ENCODE measurements at places on chromosomes 3 and 15.

GRCh38 chr3:112633757-112634156, 7.2 kb downstream of the CCDC80 start:
- DNase-seq: no peak

GRCh38 chr3:41447701-41448100, 248.4 kb downstream of the CTNNB1 start:
- no peak for DNase-seq

DNA sequence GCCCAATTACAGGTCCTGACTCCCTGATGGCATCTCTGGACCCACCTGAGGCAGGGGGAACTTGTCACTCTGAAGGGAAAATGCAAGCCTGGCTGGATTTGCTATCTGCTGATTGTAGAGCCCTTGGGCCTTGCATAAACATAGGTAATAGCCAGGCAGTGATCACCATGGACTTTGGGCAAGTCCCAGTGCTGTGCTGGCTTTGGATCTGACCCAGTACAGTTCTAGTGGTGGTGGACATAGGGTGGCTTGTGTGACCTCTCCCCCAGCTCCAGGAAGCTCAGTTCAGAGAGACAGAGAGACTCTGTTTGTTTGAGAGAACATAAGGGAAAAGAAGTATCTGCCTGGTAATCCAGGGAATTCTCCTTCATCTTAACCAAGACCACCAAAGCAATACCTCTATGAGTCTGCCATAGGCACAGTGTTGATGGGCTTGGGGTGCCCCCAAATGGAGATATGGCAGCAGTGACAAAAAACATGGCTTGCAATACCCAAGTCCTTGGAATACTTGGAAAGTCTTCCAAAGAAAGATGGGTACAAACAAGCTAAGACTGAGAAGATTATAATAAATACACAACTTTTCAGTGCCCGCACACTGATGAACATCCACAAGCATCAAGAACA, 348.5 kb downstream of the PYDC2 start:
- no peak for DNase-seq

DNA sequence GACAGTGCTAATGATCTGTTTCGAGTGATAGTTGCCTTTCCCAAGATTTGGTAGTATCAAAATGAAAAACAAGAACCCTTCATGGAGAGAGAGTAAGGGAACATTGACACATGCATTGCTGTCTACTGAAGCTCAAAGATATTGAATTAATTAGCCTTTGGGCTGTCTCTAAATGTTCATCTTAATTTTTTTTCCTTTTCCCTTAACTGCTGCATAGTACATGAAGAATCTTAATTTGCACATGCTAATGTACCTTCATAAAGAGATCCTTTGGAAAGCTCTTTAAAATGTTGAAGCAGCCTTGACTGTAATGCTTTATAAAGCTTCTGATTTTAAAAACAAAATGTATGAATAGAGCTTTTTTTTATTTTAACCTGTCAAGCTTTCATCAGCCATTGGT, 452.2 kb downstream of the TUSC7 start:
- DNase-seq: no peak

DNA sequence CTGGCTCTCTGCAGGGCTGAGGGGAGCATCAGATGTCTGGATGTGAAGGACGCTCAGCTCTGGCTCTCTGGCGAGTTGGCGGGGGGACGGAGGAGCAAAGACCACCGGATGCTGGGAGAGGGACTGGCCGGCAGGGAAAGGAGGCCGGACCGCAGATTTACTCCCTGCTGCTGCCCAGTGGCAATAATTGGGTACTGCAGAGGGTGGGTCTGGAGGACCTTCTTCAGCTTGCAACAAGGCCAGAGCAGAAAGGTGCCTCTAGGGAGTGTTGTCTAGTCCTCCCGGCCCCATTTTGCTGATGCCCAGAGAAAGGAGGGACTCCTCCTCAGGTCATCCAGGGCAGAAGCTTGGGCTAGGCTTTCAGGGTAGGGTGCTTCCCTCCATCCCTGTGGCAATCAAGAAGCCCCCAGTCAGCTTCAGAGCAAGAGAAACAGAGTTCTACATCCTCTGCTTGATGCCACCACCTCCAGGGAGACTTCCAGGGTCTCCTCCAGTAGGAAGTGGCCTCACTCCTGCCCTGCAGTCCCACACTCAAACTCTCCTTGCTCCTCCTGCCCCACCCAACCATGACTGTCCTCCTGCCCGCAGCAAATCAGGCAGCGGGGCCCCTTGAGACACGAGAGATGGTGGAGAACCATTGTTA, 20.3 kb upstream of the CSPG4 start:
- DNase-seq: peak; percentile 65

DNA sequence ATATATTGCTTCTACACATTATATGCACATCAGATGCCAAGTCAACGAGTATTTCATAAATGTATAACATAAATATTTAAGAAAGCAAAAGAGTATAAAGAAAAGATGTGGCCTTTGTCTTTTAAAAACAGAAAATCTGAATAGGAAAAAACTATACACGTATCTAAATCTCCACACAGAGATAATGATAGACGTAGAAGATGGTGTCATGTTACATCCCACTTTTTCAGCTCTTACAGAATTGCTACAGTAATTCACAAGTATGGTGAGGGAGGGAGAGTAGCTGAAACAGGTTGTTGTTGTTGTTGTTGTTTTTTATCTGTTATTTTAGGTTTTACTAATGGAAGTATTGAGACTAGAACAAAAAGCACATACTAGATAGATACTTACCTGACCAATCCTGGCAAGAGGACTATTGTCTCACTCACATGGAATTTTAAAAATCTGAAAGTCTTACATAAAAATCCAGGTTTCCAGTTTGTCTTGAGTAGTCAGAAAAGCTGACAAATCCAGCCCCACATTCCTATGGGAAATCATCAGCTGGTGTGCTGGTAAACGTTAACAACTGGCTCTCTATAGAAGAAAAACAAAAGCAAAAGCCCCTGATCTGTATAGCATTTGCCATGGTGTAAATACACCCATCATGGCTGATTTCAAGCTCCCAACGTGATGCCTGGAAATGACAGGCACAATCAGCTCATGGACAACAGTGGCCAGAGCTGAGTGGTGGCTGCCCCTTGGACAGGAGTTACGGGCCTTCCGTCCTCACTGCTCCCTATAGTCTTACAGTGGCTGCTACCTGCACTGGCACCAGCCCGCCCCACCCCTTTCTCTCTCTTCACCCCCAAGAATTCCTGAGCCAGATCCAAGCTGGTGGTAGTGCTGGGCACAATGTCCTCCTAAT, 47.4 kb upstream of the VGLL4 start:
- no peak for DNase-seq

DNA sequence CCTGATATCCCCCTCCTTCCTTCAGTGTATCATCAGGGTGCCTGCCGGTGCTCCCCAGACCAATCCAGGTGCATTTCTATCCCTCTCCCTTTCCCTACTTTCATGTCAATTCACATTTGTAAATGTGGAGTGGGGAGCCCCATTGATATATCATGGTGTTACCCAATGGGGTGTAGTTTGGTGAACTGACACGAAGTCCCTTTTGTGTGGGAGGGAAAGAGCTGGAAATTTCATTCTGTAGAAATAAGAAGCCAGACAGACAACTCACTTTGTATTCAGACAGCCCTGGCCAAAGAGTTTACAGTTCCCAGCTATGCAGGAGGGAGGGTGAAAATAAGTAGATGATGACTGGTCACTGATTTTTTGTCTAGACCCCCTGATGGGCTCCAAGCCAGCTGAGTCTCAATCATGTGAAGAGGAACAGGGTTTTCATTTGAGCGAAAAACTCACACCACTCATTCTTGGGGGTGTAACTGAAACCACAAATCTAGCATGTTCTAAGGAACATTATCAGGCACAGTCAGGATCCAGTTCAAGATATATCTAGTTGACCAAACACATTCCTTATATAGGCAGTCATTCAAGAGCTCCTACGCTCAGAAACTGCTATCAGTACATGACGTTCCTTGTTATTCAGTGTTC, 58.9 kb downstream of the LMCD1 start:
- DNase-seq: no peak

GRCh38 chr3:106332884-106333283, 464.1 kb upstream of the CBLB start:
- no peak for DNase-seq

DNA sequence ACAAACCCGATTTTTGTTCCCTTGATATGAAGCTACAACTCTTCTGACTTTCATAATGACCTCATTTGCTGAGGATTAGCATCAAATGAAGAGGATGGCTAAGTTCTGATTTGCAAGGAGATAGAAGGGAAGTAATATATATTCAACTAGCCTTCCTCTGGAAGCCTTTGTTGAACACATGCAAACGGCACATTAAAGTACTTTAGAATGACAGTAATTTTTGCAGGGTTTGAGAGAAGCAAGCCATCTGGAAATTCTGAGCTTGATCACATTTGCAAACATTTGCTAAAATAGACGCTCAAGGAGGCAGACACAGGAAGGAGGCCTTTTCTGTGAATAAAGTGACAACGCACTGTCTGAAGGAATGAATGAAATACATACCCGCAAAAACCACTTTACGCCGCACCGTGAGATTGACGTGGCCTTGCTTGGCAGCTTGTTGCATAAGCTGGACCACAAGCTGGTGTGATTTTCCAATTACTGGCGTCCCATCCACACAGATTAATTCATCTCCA, 657.2 kb downstream of the MAGI1 start:
- no peak for DNase-seq

DNA sequence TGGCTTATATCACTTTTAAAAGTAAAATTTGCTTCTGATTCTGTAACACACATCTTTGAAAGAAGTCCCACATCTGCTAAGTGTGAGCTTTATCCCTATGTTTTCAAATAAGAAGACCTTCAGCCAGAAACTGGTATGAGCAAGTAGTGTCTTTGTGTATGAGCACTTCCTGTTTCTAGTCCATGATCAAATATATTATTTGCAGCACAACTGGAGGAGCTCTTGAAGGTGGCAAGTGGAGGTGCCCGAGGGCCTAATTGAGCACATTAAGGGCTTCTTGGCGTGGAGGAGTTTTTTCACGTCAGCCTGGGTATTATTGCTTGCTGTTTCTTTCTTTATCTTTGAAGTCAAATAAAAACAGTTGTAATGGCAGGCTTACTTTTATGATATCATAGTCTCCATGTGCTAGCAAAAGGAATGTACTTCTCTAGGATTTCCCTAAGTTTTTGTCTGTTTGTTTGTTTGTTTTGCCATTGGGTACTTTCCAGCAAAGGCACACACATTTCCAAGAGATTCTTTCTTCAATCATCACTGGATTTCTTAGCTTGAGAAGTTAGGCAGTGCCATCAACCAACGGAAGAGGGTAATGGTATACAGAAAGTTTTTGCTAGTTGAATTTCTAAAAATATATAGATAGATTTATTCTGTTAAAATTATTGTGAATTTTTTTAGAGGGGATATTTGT, 68.1 kb downstream of the MEIS2 start:
- DNase-seq: peak; percentile 10

- no peak for DNase-seq
These were observed 75.8 kb upstream of the MB21D2 start for GRCh38 chr3:192993411-192993810.

GRCh38 chr3:67077656-67078055, 79.5 kb downstream of the KBTBD8 start:
- no peak for DNase-seq

- DNase-seq: no peak
These were observed 76.0 kb downstream of the SUCLG2 start for GRCh38 chr3:67578416-67578815.

- DNase-seq: no peak
These were observed 18.3 kb downstream of the RASA2 start for GRCh38 chr3:141505166-141505565.

DNA sequence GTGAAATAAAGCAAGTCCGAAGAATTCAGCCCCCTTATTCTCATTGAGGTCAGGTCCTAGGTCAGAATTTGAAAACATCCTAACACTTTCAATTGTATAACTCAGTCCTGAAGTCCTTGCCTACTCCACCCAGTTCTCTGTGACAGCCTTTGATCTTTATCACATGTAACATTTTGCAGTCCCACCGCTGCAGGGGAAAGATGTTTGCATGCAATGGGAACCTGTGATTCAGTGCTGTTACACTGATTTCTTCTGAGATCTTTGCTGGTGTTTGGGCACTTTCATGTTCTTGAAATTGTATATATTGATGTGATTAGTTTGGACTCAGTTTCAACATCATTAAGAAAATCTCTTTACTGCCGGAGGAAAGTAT, 18.0 kb upstream of the SECISBP2L start:
- no peak for DNase-seq

GRCh38 chr3:49626101-49626581, 48.0 kb upstream of the APEH start:
- no peak for DNase-seq

GRCh38 chr15:99138491-99138982, 33.7 kb downstream of the SYNM start:
- DNase-seq: no peak

DNA sequence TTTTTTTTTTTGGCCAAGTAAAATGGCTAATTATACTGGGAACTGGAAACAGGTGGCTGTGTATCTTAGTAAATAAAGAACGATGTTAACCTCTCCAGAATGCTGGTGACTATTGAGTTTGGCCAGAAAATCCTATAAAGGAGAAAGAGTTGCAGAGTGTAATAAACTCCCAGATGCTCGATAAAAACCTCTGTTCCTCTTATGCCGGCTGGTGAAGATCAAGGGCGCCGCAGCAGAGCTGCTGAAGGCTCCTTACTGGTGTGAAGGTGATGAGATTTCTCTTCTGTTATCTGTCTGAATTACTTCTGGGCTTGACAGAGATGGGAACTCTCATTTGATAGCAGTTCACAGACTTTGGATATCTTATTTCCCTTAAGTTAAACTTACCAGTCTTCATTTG, 104.6 kb downstream of the PTPRG start:
- DNase-seq: no peak

DNA sequence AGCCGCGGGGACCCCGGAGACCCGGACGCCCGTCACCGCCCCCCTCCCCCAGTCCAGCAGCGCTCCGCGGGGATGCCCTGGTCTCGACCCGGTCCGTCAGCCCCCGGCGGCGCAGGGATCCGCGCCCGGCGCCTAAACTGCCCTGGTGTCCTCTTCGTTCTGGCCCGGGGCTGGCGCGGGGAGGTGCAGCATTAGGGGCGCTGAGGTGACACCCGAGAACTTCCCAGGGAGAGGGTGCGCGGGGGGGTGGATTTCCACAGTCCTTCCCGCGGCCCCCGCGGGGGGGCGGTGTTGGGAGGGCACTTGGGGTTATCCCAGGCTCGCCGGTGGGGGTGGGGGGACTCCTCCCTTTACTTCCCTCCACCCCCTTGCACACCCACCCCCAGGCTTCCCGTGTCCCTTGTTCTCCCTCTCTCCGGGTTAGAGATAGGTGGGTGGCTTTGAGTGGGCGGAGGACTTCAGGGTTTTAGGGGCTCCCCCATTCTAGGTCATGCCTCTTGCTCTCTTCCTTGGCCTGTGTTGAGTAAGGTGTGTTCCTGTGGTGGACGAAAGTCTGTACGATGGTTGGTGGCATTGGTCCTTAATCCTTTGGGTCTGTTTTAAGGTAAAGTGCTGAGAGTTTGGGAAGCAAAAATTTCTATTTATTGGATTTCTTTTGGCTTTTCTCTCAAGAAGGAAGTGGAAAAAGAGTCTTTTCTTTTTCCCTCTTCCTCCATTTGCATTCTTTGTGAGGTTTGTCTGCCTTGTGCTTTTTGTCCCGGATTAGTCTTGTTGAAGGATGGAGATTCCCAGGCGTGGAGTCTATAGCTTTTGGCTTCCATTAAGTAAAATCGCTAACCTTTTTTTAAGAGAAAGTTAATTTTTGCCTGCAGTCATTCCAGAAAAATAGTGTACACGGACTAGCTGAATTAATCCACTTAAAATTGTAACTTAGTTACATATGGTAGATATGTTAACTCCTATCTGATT, 811 bp downstream of the SKIL start:
- DNase-seq: peak; percentile 80

GRCh38 chr3:86989611-86990010, 1.3 kb downstream of the VGLL3 start:
- DNase-seq: no peak

All from OCI-LY7 (cell line).